ENCODE measurements at places on chromosomes 4 and X.

- no peak for DNase-seq
Observed at GRCh38 chr4:87166296-87166854, 54.0 kb downstream of the KLHL8 start.

DNA sequence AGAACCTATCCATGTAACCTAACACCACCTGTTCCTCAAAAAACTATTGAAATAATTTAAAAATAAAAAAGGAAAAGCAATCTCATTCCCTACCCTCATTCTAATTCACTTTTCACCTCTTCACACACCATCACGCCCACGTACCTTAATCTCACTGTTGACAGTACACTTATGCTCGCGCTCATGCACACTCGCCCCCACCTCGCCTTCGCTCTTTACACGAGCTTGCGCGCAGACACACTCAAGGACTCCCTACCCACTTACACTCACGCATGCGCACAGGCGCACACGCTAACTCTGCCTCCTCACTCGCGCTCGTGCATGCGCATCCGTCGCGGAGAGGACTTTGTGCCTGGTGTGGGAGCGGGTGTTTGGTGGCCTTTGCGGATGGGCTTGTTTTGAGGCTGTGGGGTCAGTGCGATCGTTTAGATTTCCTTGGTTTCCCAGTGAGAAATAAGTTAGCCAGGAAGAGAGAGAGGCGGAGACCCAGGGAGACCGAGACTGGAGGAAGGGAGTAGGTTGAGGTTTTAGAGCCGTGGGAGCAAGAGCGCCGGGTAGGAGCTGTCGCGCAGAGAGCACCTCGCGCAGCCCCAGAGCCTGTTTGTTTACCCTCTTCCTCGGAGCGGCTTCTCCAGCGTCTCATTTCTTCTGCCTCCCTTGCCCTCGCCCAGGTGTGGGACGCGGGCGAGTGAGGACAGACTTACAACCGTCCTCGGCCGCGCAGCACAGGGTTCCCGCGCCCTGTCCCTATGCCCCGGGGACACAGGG, 8.1 kb upstream of the GSX2 start:
- peak; percentile 74 for DNase-seq

DNA sequence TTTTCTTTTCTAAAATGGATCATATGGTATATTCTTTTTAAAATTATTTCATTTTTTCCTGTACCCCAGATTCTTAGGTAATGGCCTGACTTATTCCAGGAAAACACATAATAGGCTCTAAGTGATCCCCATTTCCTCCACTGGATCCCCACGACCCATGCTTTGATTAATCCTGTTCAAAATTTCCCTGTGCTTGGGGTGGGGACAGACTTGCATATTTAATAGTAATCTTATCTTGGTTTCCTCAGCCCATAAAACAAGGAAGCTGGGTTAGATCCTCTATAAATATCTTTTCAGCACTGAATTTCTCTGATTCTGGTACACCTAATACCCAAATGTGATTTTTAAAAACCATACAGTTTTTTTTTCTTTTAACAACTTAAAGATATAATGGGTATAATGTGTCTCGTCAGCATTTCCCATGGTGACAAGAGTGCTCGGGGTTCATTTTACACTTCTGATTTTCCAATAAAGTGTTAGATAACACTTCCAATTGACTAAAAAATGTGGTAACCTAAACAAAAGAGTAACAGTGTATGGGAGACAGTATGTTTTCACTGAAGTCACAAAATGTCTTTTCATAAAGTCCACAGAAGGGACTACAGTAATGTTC, 693.5 kb upstream of the TENM3 start:
- DNase-seq: no peak

GRCh38 chr4:169632896-169633295, 12.5 kb downstream of the CLCN3 start:
- DNase-seq: no peak

GRCh38 chr4:7145291-7145934, 46.9 kb upstream of the SORCS2 start:
- no peak for DNase-seq

- DNase-seq: no peak
Observed at GRCh38 chr4:2141762-2142451, 82.8 kb downstream of the NAT8L start.
